Uterus (tissue), 4 donors: ENCODE measurements at places on chromosomes 2 and 18. TPM values are rescaled to one million over a fixed set of nuclear protein-coding genes. Genes with fewer than 3 reads are reported as not detected.

The HOXD11 gene
- total RNA-seq = not detected

The OR6B2 gene
- total RNA-seq = not detected

The ARHGAP15 gene
- 8.9 TPM for total RNA-seq

DNA sequence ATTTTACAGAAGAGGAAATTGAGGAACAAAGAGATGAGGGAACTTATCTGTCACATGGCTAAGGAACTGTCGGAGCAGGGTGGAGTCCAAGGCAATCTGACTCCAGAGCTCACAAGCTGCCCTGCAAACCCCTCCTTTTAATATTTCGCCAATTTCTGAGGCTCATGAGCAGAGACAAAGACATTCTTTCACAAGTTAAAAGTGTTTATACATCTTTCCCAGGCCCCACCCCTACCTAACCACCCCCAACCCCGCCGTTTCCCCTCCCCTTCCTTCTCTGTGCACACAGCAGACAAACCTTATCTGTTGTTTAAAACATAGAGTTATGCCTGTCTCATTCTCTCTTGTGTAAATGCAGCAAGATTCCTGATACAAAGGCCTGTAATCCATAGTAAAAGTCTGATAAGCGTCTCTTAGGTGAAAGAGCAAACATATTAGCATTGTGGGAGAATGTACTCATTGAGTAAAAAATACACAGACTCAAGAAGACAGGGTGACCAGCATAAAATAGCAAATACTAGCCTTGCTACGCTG is 44.3 kb downstream of the EPHA4 start:
- H3K27me3 ChIP-seq = no peaks in the 10 kb centered on the region
- peak overlapping the region; percentile 47 for H3K27ac ChIP-seq
- DNase-seq = no peak
- H3K4me3 ChIP-seq = no peak overlapping the region

The CCDC178 gene
- total RNA-seq = 1.0 TPM
